ENCODE measurements at places on chromosomes 5 and 9.

GRCh38 chr5:131394128-131394527 lies 130.3 kb downstream of the CDC42SE2 start:
- DNase-seq, result peak; percentile 41

- DNase-seq, result no peak
Measured at GRCh38 chr5:3602785-3603502, 7.3 kb downstream of the IRX1 start.

- DNase-seq, result no peak
Measured at GRCh38 chr9:90176901-90177300, 465.7 kb downstream of the DIRAS2 start.

GRCh38 chr9:87620731-87621322 lies 105.1 kb upstream of the CTSL start:
- no peak for DNase-seq

DNA sequence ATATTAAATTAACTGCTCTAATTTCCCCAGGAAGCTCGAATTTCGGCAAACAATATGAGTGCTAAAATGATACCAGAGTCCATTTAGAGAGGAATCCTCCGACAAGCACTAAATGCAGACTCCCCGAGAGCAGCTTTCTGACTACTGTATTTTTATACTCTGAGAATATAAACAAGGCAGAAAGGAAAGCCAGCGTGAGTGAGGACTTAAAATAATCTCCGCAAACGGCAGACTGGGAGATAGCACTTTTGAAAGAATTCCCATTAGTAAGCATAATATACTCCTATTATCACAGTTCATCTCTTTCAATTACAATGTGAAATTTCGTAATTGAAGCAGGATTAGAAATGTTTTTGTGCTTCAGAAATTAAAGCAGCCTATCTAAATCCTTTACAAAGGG lies 269.4 kb upstream of the PANK3 start:
- no peak for DNase-seq

GRCh38 chr5:163458778-163459385 lies 1.0 kb downstream of the NUDCD2 start:
- no peak for DNase-seq

DNA sequence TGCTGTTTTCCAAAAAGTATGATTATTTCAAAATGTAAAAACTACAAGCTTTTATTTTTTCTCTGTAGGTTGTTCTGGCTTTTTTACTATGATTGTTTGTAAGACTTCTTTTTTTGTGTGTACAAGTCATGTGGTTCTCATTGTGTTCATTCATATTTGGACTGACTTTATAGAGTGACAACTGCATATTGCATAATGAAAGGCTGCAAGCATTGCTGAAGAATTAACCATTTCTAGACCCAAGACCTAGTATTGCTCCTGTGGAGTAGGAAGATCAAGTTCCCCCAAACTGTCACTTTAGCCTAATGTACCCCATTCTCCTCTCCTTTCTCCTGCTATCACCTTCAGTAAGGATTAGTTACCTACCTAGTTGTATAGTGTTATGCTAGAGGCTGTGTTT lies 10.0 kb downstream of the MAP1B start:
- DNase-seq, result no peak

DNA sequence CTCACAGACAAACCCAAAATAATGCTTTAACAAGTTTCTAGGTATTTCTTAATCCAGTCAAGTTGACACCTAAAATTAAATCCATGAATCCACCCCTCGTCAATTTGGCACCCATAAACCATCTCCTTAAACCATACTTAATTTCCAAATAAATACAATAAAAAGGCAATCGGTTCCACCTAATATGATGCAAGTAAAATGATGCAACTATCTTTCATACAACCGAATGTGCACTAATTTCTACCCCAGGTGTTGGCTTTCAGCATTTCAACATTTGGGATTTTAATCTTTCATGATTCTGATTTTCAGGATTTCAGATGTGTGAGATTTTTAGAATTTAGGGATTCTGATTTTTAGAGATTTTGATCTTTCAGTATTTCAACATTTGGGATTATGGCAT lies 17.3 kb downstream of the PRKAA1 start:
- DNase-seq, result no peak

- no peak for DNase-seq
Measured at GRCh38 chr5:151113651-151114050, 32.8 kb upstream of the TNIP1 start.

- DNase-seq, result no peak
Measured at GRCh38 chr5:71652803-71653543, 65.8 kb downstream of the MCCC2 start.

DNA sequence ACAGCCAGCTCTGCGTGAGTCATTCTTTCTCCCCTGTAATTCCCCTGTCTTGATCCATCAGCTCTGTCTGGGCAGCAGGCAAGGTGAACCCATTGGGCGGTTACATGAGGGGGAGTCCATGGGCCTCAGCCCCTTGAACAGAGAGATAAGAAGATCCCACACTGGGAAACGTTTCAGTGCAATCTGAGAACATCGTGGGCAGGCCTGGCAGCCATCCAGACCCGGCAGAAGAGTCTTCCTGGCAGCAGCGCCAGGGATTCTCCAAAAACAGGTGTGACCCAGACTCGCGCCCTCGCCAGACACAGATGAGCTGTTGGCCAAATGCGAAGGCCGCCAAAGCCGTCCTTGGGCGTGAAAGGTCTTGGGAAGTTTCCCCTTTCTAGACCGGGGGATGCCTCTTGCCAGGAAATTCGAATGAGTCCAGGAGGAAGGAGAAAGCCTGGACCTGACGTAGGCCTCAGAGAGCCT lies 6.4 kb upstream of the SLC12A7 start:
- no peak for DNase-seq

DNA sequence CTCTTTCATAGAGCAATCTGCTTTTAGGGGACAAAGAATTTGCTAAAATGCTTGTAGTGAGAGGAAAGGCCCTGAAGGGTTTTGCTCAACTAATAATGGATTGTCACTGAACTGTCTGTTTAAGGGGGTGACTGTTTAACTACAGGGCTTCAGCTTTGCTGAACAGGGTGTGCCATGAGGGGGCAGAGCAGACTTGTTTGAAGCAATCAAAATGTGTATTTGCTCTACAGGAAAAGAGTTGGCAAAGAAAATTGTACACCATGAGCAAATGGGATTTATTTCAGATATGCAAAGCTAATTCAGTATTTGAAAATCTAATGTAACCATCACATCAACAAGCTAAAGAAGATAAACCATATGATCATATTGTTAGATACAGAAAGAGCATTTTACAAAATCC lies 154.3 kb downstream of the GABRG2 start:
- no peak for DNase-seq

DNA sequence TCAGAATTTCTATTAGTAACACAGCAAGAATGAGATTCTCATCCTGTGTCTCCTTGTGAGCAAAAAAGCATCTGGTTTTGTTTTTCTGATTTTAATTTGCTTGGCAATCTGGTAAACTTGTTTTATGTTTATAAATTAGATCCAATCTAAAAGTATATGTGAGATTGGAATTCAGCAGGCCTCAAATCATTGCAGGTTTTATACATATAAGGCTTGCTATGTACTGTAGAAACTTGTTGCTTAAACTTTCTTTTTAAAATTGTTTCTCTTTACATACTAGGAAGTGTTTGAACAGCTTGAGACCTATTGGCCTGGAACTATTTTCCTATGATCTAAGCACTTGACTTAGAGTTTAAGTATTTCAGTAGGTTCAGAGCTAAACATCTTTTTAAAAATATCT lies 1037.8 kb downstream of the NR2F1-AS1 start:
- no peak for DNase-seq

GRCh38 chr9:35481347-35481975 lies 8.4 kb upstream of the RUSC2 start:
- DNase-seq, result peak; percentile 51

DNA sequence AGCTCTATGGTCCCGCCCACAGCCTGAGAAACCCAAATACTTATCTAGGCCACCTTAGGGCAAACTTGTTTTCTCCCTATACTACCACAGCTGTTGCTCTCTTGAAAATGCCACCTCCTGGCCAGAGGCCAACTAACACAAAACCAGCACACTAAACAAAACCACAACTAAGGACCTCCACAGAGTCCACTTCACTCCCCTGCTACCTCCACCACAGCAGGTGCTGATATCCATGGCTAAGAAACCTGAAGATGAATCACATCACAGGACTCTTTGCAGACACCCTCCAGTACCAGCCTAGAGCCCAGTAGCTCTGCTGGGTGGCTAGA lies 108.4 kb downstream of the ALDH1A1 start:
- no peak for DNase-seq

- DNase-seq, result no peak
Measured at GRCh38 chr9:73141282-73141681, 10.4 kb upstream of the ANXA1 start.

GRCh38 chr5:141850244-141850768 lies 27.9 kb downstream of the PCDH1 start:
- DNase-seq, result peak; percentile 69

DNA sequence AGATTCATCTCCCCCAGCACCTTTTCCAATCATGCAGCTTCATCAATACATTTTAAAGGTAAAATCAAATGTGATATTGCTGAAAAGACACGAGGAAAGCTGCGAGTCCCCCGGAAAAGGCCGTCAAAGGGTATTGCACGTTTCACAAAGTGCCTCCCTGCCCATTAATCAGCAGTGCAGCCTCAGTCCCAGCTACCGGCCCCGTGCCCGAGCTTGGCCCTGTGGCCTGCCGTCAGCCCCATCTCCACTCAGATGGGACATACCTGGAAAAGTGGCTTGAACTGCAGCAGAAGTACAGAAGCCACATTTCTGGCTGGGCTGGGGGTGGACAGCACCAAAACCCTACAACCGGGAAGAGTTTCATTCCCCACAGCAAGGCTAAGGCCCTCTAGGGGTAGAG lies 39.9 kb upstream of the EQTN start:
- DNase-seq, result no peak

DNA sequence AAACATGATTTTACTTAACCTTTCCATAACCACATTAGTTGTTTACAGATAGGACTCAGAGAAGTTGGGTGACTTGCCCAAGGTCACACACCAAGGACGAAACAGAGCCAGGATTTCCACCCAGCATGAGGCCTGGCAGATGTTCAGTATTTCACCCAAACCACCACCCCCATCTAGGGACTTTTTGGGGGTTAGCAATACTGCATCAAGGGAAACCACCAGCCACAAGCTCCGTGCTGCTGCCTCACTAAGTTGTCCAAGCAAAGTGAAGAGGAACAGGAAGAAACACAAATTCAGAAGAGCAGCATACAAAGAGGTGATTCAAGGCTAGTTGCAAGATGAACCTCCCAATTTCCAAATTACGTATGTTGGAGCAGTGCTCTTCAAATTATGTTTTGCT lies 219.6 kb upstream of the RORB start:
- peak; percentile 59 for DNase-seq

DNA sequence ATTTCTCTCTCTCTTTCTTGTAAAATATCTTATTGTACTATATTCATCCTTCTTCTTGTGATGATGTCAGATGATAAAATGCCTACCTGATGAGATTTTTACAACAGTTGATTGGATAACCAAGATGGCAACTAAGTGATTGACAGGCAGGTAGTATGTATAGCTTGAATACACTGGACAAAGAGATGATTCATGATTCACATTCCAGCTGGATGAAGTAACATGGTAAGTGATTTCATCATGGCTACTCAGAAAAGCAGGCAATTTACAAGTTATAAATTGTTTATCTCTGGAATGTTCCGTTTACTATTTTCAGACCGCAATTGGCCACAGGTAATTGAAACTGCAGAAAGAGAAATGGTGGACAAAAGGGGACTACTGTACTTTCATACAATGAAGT lies 1471.7 kb upstream of the C9orf72 start:
- DNase-seq, result no peak

- DNase-seq, result no peak
Measured at GRCh38 chr5:5158472-5158895, 18.4 kb downstream of the ADAMTS16 start.

DNA sequence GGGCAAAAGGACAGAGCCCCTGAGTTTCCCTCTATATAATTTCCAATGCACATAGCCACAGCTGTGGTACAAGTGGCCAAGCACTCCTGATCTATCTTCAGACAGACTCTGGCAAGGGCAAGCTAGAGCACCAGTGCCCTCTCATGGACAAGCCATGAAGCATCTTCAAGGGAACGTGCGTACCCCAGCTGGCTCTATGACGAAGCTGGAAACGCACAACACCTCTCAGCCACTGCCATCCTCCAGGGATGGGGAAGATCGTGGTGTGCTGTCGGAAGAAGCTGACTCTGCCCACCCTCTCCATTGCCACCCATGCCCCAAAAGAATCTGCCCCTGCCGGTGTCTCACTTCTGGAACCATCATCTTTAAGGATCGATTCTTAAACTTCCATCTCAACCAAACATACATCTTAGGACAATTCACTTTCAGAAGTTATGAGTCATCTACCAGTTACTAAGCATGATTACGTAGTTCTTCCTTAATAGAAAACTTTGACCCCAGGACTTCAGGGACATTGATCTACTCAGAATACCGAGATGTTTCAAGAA lies 482.9 kb downstream of the AGTPBP1 start:
- peak; percentile 62 for DNase-seq

GRCh38 chr5:4229414-4230292 lies 634.0 kb downstream of the IRX1 start:
- no peak for DNase-seq

- no peak for DNase-seq
Measured at GRCh38 chr9:70020217-70020616, 23.4 kb upstream of the MAMDC2 start.

DNA sequence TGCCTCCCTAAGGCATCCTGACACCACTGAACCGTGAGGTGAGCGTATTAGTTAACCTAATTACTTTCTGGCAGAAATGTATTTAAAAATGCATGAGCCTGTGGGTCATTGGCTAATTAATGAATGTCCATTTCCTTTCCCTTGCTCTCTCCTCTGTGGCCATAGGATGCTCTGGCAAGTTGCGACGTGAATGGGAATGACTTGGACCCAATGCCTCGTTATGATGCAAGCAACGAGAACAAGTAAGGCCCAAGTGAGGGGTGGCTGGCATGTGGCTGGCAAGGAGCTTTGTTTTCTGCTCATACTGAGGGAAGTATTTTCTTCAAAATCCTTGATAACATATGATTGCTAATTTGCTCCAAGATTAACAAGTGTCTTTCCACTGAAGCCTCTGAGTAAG lies 136.3 kb downstream of the PCSK5 start:
- no peak for DNase-seq

GRCh38 chr5:108074626-108075025 lies 307.3 kb downstream of the FBXL17 start:
- no peak for DNase-seq

DNA sequence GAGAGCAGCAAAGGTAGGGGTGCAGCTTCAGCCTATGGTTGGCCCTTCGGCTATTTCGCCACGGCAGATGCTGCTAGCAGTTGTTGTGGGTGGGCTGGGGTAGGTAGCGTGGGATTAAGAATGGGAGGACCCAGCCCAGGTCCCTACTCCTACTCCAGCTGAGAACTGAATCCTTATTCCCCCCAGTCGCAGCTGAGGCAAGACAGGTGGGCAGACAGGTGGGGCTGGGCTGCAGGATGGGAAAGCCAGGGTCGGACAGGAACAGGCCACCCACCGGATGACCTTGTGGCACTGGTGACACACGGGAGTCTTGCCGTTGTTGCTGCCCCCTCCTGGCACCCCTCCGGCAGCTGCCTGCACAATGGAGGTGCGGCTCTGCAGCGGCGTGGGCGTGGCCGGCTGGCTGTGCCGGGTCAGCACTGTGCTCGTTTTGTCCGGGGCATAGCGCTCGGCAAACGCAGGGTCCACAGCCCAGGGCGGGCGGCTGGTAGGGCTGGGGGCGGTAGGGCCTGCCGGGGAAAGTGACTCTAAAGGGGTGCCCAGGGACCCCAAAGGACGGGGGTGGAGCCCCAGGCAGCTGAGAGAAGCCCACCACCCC lies 8.2 kb downstream of the PDLIM7 start:
- no peak for DNase-seq

GRCh38 chr5:14580398-14581034 lies 1.1 kb upstream of the OTULINL start:
- no peak for DNase-seq

- no peak for DNase-seq
Measured at GRCh38 chr5:35483780-35484179, 133.9 kb upstream of the SPEF2 start.

Measured in GM13976 (cell line).